ENCODE measurements at places on chromosomes 5 and 9. TPM values are rescaled to one million over a fixed set of nuclear protein-coding genes. Genes with fewer than 3 reads are reported as not detected.

The INSL6 gene
- total RNA-seq, result not detected

The LRRTM2 gene
- total RNA-seq, result 0.23 TPM

The RASEF gene
- total RNA-seq, result not detected

The SLC36A3 gene
- not detected for total RNA-seq

The KIF12 gene
- total RNA-seq, result not detected

Measured in activated CD4-positive, alpha-beta memory T cell treated with anti-CD3 and anti-CD28 coated beads, Interleukin-2, amount 10 ng/mL, durations not matched to agents 7 days and 5 days (primary cell).